ENCODE measurements at places on chromosomes 12 and 14. TPM values are rescaled to one million over a fixed set of nuclear protein-coding genes. Genes with fewer than 3 reads are reported as not detected.

Gene REP15
- 1.3 TPM for polyA plus RNA-seq

Gene CLEC6A
- not detected for polyA plus RNA-seq

Gene GZMH
- polyA plus RNA-seq: 1.9 TPM

Gene FOXG1
- not detected for polyA plus RNA-seq

Gene B4GALNT3
- 11.3 TPM for polyA plus RNA-seq

Gene RPL6
- polyA plus RNA-seq: 1,525 TPM

Gene CLEC7A
- 0.43 TPM for polyA plus RNA-seq

Gene ANKS1B
- polyA plus RNA-seq: 1.7 TPM

Gene ANKRD33
- not detected for polyA plus RNA-seq

Gene ST8SIA1
- 2.8 TPM for polyA plus RNA-seq

Gene LRP1-AS
- not detected for polyA plus RNA-seq

Gene MYH6
- polyA plus RNA-seq: 0.13 TPM

Gene APOLD1
- polyA plus RNA-seq: 4.5 TPM

Gene BLOC1S1
- 451 TPM for polyA plus RNA-seq

Gene JAG2
- 6.3 TPM for polyA plus RNA-seq

Gene GLIPR1L2
- 0.65 TPM for polyA plus RNA-seq

Gene KLRB1
- polyA plus RNA-seq: 0.73 TPM

Gene KRT6C
- polyA plus RNA-seq: not detected

Gene PGF
- 12.1 TPM for polyA plus RNA-seq

Gene TMEM179
- 0.67 TPM for polyA plus RNA-seq

Gene SLC25A21
- polyA plus RNA-seq: 1.3 TPM

Gene TBC1D30
- polyA plus RNA-seq: 4.2 TPM

Gene KLRC2
- not detected for polyA plus RNA-seq

Gene MAGOHB
- 31.7 TPM for polyA plus RNA-seq

Gene TGFB3
- polyA plus RNA-seq: 5.2 TPM

Gene YLPM1
- 16.2 TPM for polyA plus RNA-seq

Gene KDM5A
- 4.5 TPM for polyA plus RNA-seq

Gene NTF3
- polyA plus RNA-seq: 2.9 TPM

Gene AICDA
- polyA plus RNA-seq: not detected
